Right hindlimb (tissue), 1 donor: ENCODE measurements at places on chromosomes 12 and 14.

GRCh38 chr14:37051153-37051552, 121.3 kb downstream of the SLC25A21 start:
- no peak for DNase-seq

DNA sequence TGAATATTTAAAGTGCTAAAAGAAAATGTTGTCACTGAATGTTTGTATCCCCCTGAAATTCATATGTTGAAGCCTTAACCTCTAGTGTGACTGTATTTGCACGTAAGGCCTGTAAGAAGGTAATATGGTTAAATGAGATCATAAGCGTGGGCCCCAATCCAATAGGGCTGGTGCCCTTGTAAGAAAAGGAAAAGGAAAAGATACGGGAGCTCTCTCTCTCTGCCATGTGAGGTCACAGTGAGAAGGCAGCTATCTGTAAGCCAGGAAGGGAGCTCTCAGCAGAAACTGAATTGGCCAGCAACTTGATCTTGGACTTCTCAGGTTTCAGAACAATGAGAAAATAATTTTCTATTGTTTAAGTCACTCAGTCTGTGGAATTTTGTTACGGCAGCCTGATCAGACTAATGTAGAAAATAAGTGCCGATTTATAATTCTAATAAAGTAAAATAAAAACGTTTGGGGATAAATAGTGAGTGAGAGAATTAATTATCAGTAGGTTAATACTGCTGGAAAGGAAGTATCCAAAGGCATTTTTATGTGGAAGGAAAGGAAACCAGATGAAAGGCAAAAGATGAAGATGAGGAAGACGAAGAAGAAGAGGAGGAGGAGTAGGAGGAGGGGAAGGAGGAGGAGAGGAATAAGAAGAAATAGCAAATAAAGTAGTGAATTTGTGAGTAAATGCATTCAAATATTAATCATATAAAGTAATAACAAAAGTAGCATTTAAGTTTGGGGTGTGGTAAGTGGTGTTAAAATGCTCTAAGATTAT, 188.5 kb upstream of the KRR1 start:
- no peak for DNase-seq

DNA sequence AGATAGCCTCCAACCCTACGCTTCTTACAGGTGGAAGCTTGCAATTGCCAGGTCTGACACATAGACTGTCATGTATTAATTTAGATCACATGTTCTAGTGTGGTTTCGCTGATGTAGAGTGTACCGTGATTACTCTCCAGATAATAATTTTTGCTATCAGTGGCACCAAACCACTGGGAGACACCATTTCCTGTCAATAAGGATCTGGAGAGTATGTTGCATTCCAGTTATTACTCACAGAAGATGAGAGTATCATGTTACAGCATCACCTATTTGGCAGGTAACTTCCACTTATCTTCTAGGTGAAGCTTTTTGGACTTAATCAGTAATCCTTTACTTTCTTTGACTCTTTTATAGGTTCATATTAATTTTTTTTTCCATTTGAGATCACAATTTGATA, 147.2 kb downstream of the HELB start:
- no peak for DNase-seq

GRCh38 chr14:79652513-79653307, 558.6 kb downstream of the DIO2 start:
- DNase-seq = no peak
